Activated naive CD4-positive, alpha-beta T cell treated with anti-CD3 and anti-CD28 coated beads for 36 hours (primary cell): ENCODE measurements at places on chromosomes 5 and 9. TPM values are rescaled to one million over a fixed set of nuclear protein-coding genes. Genes with fewer than 3 reads are reported as not detected.

GRCh38 chr5:149679876-149680809 lies 50.0 kb upstream of the PPARGC1B start:
- no peak for DNase-seq

DNA sequence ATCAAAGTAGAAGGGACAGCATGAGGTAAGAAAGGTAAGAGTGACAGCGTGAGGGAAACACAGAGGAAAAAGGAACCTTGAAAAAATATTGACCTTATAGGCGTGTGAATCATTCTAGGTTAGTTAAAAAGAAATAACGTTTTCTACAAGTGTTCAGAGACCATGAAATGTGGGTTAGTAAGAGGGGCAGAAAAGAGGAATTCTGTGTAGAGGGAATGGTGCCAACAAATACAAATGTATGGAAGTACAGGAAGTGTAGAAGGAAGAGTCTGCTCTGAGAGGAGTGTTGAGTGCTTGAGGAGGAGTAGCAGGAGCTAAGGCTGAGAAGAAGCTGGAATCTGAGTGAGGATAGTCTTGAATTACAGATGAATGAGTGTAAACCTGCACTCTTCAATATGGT lies 418.6 kb upstream of the RIOK2 start:
- no peak for DNase-seq

GRCh38 chr9:26727471-26727870 lies 165.1 kb downstream of the CAAP1 start:
- no peak for DNase-seq

- no peak for DNase-seq
Measured at GRCh38 chr5:129440424-129440823, 19.7 kb upstream of the ADAMTS19 start.

- DNase-seq = no peak
Measured at GRCh38 chr9:10371824-10372223, 241.0 kb downstream of the PTPRD start.

DNA sequence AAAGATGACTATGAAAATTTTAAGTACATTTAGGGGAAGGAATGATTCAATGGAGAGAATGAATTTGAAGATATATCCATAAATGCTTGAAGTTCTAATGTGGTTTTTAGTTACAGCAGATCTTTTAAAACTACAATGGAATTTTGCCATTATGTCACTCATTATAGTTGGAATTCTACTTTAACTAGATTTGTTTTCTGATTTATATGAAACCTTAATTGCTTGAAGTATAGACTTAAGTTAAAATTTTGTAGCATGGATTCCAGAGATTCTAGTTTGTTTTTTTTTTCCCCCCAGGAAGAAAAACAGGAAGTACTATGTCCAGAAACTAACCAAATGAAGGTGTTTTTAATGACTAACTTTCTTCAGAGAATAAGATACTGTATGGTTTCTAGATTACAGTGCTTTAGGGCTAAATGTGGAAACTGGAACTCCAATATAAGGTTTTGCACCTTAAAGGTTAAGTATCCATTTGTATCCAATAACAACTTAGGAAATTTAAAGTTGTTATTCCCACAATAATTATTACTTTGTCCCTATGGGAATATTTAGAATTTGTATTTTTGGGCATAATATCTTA lies 70.3 kb downstream of the ZSWIM6 start:
- no peak for DNase-seq

DNA sequence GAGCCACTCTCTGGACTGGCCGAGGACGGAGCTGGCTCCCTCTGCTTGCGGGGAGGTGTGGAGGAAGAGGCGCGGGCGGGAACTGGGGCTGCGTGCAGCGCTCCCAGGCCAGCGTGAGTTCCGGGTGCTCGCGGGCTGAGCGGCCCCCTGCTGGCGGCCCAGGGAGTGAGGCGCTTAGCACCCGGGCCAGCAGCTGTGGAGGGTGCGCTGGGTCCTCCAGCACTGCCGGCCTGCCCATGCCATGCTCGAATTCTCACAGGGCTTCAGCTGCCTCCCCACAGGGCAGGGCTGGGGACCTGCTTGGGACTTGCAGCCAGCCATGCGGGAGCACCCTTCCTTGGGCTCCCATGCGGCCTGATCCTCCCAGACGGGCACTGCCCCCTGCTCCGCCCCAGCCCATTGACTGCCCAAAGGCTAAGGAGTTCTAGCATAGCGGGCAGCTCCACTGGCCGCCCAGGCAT lies 416.9 kb downstream of the MRPS30 start:
- no peak for DNase-seq

GRCh38 chr5:53884417-53884816 lies 324.0 kb downstream of the NDUFS4 start:
- no peak for DNase-seq

DNA sequence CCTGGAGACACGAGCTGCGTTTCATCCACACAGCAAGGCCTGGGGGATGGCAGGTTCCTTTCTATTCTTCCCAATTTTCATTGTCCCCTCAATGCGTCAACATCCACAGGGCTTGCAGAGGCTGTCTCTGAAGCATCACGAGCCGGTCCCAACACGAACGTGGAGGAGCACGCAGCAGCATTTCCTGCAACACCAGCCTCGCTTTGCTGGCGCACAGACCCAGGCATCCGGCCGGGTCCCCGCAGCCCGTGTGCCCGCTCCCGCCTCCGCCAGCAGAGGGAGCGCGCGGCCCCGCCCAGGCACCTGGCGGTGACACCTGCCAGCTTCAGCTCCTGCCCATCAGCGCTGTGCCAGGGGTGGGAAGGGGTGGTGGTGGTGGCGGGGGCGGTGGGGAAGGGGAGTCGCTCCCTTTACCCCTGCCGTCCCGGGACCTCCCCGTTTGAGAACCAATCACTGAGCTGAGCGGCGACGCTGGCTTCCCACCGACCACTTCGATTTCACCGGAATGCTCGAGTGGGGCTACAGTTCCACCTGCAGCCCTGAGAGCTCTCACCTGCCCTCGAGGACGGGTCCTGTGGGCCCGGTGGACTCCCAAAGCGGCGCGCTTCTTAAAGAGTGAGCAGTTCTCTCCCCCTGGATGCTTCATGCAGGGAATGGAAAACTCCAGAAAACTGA lies 464.5 kb downstream of the ICE1 start:
- DNase-seq = peak; percentile 49

GRCh38 chr5:134609232-134609851 lies 23.3 kb downstream of the SAR1B start:
- DNase-seq = no peak

GRCh38 chr9:138067613-138068367 lies 190.2 kb downstream of the CACNA1B start:
- DNase-seq = no peak

- no peak for DNase-seq
Measured at GRCh38 chr9:3936520-3937235, 363.2 kb downstream of the GLIS3 start.

DNA sequence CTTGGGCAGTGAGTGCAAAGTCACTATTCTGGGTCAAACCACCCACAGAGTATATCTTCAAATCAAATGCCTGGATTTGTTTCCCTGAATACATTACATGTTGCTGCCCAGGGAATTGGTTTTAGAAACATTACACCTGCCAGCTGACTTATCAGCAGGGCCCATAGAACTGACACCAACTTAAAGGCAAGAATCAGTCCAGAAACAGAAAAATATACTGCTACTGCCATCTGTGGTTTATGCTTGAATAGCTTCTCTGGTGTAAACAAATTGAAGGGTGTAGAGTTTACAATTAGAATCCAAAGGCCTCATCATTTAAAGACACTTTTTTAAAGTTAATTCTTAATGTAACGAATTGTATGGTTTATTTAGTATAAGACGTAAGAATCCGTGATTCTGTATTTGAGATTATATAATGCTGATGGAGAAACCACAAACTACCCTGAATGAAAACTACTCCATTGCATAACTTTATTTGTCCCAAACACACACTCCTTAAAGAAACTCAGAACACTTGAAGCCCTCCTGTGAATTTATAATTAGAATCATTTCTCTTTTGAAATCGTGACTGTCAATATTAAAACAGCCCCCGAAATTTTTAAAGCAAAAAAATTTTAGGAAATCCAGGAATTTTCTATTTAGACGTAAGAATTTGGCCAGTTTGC lies 6.2 kb downstream of the NR6A1 start:
- no peak for DNase-seq

DNA sequence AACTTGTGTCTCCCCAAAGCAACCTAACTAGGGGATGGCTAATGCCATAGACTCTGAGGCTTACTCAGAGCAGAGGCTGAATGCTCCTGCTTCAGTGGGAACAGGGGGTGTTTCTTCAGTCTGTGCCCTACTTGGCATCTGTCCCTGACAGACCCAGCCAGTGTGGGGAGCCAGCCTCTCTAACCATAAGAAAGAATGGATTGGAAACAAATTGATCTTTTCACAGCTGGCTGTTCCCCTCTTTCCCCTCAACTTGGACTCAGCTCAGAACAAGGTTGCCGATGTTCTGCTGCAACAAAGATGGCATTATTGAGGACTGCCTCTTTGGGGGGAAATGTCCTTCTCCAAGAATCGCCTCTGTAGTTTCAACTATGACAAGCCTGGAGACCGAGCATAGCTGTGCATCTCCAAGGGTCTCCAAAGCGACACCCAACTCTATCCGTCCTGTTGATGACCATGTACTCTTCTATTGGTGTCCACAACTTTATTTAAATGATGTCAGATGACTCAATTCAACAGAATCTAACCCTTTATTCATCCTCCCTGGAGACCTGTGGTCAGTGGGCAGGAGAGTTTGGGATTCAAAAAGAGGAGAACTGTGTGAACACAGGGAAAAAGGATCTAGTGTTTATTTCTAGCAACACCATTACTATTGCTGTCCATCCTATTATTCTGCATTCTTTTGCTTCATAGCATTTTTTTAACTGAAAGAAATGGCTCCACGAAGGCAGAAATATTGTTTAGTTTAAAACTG lies 24.7 kb upstream of the TNC start:
- no peak for DNase-seq

GRCh38 chr5:101977729-101978345 lies 318.2 kb downstream of the SLCO4C1 start:
- DNase-seq = no peak

DNA sequence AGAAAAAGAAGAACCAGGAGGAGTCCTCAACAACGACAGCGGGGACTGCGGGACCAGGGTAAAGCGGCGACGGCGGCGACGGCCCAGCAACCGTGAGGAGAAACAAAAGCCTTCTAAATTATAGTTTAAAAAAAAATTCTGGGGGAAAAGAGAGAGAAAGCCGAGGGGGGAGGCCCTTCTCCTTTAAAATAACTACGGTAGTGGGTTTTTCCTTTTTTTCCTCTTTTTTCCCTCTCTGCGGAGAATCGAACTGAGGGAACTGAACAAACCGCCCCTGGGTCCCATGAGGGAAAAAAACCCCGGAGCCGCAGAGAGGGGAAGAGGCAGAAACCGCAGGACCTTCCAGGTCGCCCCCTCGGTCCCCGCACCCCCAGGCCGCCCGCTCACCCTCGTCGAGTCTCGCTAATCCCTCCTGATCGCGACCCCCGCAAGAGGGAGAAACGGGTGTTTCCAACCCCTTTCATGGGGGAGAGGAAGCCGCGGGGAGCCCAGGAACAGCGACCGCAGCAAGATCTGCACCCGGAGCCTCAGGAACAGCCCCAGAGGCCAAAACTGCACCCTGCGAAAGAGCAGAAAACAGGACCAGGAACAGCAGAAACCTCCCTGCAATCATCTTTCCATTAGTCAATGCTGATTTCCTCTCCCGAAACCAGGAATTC lies 453 bp downstream of the CPEB4 start:
- DNase-seq = peak; percentile 23

DNA sequence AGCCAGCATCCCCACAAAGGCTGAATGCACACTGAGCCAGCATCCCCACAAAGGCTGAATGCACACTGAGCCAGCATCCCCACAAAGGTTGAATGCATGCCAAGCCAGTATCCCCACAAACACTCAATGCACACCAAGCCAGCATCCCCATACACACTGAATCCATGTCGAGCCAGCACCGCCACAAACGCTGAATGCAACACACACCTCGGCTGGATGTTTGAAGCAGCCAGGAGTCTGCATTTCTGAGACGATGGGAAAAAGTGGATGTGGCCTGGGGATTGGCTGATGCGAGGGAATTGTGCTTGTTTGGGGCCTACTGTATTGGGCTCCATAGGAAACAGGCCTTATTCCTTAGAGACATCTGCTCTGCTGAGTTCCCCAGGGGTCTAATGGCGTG lies 30.9 kb upstream of the CEP72 start:
- no peak for DNase-seq

- DNase-seq = no peak
Measured at GRCh38 chr9:87127978-87128614, 180.8 kb upstream of the GAS1 start.

SLC6A3 gene
- not detected for total RNA-seq

HMCN2 gene
- total RNA-seq = not detected

GPR151 gene
- total RNA-seq = not detected

KCNMB1 gene
- total RNA-seq = 0.05 TPM

ESM1 gene
- not detected for total RNA-seq

RANBP17 gene
- not detected for total RNA-seq

SHOC1 gene
- not detected for total RNA-seq

CER1 gene
- not detected for total RNA-seq

GARIN3 gene
- total RNA-seq = 3.6 TPM

SPINK1 gene
- total RNA-seq = not detected
